ENCODE measurements at places on chromosomes 1 and 21.

- no peak for DNase-seq
These were observed 18.1 kb downstream of the B3GALT5 start for GRCh38 chr21:39630827-39631226.

GRCh38 chr21:16588433-16588860, 858.7 kb downstream of the USP25 start:
- no peak for DNase-seq

- no peak for DNase-seq
These were observed 5.4 kb downstream of the FGGY start for GRCh38 chr1:59302297-59302696.

GRCh38 chr1:118588566-118588965, 399.6 kb downstream of the TBX15 start:
- no peak for DNase-seq

GRCh38 chr1:191022856-191023255, 545.2 kb upstream of the BRINP3 start:
- no peak for DNase-seq

- DNase-seq, result no peak
These were observed 317.6 kb downstream of the PRDM2 start for GRCh38 chr1:14017531-14017961.

GRCh38 chr1:7873801-7874795, 21.2 kb upstream of the UTS2 start:
- DNase-seq, result no peak

DNA sequence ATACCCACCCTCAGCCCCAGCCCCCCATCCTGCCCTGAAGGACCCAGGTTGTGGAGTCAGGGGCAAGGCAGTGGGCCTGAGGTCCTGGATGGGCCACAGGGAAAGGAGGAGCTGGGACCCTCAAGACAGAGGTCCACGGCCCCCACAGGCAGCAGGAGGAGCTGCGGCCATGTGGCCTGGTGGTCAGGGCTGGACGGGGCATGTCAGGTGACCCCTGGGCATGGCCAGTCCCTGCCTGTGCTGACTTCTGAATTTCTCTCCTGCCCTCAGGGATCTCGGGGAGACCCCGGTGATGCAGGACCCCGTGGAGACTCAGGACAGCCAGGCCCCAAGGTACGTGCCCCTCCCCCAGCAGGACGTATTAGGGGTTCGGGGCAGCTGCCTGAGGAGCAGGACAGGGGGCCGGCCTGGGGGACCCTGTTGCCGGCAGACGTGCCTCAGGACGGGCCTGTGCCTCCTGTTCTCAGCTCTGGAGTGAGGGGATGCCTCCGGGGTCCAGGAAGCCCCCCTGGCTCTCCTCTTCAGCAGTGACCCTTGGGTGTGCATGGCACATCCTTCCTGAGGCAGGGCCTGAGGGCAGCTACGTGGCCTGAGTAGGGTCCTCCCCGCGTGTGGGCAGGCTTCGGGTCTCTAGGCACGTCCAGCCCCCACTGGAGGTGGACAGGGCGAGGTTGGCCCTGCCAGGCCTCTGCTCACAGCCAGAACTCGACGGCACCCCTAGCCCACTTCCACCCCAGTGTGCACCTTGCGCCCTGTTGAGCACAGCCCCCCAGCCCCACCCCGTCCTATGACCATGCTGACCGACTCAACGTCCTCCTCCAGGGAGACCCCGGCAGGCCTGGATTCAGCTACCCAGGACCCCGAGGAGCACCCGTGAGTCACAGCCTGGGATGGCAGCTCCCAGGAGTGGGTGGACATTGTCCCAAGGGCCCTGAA, 23.6 kb downstream of the COL6A2 start:
- DNase-seq, result no peak

DNA sequence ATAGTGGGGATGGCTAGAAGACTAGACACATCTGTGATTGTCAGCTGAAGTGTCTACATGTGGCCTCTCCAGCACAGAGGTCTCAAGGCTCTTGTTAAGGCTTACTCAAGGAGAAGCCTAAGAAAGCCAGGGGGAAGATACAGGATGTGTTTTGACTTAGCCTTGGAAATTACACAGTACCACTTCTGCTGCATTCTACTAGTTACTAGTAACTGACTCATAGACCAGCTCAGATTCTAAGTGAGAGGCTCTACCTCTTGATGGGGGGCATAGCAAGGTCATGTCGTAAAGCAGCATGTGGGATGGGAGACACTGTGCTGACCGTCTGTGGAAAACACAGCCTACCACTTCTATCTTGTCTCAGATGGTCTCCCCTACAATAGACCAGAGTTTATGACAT, 99.5 kb downstream of the UBE2U start:
- DNase-seq, result no peak

DNA sequence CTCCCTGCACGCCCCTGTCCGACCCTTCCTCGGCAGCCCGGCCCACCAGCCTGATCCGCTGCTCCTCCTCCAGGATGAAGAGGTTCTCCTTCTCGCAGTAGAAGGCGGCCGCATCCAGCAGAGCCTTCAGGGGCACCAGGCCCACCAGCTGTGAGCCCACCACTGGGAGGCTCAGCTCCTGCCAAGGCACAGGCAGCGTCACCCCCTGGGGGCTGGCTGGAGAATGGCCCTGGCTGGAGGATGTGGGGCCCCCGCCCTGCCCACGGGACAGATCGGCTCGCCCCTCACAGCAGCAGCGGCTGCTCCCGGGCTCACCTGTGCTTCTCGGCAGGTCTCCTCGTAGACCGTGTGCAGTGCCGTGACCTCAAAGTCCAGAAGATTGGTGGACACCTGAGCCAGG, 5.3 kb downstream of the FTCD start:
- DNase-seq, result no peak

DNA sequence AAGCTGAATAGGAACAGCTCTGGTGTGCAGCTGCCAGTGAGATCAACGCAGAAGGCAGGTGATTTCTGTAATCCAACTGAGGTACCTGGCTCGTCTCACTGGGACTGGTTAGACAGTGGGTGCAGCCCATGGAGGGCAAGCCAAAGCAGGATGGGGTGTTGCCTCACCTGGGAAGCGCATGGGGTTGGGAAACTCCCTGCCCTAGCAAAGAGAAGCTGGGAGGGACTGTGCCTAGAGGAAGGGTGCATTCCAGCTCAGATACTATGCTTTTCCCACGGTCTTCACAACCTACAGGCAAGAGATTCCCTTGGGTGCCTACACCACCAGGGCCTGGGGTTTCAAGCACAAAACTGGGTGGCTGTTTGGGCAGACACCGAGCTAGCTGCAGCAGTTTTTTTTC, 183.2 kb downstream of the DNM3 start:
- DNase-seq, result no peak

- no peak for DNase-seq
These were observed 105.1 kb upstream of the TLR5 start for GRCh38 chr1:223248001-223248769.

- DNase-seq, result no peak
These were observed 33.4 kb downstream of the DDX20 start for GRCh38 chr1:111789142-111789541.

- peak; percentile 10 for DNase-seq
These were observed 741 bp downstream of the DUSP10 start for GRCh38 chr1:221740993-221741702.

GRCh38 chr21:29218749-29219148, 80.0 kb upstream of the BACH1 start:
- no peak for DNase-seq

DNA sequence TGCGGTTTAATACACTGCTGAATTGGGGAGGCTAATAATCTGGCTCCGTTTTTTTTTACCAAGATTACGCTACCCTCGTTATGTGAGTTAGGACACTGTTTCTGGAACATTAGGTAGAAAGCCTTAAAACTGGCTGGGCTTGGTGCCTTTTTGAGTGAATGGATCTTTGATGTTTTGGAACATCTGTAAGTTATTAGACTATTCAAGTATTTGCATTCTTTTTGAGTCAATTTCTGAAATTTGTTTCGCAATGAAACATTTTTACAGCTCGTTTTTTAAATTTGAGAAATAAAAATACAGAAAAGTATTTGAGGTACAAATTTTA, 106.9 kb downstream of the LTN1 start:
- no peak for DNase-seq

DNA sequence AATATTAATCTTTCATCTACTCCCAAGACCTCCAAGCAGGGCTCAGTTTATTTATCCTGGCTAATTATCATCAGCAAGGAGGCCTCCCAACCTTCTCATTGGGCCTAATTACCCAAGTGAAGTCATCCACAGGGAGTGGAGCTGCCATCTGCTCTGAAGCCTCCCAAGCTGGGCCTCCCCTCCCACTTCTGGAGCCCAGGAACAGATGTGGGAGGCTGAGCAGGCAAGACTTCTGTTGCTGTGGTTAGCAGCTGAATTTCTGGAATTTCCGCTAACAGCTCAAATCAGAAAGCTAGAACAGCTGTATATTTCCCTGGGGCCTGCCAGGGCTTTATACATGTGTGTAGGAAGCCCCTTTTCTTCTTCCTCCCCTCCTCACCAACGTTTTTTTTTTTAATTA, 127.5 kb downstream of the UCK2 start:
- no peak for DNase-seq

GRCh38 chr1:233662575-233663304, 48.8 kb downstream of the KCNK1 start:
- no peak for DNase-seq

DNA sequence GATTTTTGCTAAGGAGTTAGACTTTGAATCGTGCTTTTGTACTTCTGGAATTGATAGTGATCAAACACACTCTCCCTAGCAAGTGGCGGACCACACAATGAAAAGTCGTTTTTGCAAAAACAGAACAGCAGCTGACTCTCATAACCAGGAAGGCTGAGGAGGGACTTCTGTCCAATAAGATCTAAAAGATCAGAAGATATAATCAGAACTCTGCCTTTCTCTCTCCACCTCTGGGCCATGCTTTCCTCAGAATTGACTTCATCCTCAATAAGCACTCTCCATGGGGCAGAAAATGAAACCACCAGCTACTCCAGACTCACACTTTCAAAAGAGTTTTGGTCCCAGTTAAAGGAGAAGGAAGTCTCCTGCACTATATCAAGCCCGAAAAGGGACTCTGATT, 55.3 kb upstream of the SAMD13 start:
- DNase-seq, result no peak

DNA sequence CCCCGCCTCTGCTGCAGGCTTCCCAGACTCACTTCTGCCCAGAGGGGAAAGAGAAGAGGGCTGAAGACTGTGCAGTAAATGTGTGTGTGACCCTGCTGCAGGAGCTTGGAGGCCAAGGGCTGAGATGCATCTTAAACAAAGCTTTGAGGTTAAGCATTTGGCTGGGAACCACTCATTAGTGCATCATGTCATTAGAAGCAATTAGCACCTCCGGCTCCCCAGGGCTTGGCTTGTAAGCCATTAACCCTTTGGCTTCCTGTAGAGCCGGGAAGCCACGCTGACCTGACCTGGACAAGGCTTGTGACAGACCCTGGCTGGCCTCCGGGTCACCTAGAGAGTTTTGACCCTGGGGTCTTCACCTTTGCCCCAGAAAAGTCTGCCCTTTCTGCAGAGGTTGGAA, 77.0 kb downstream of the CSMD2 start:
- DNase-seq, result no peak

GRCh38 chr1:181806746-181807145, 254.8 kb downstream of the ZNF648 start:
- no peak for DNase-seq

DNA sequence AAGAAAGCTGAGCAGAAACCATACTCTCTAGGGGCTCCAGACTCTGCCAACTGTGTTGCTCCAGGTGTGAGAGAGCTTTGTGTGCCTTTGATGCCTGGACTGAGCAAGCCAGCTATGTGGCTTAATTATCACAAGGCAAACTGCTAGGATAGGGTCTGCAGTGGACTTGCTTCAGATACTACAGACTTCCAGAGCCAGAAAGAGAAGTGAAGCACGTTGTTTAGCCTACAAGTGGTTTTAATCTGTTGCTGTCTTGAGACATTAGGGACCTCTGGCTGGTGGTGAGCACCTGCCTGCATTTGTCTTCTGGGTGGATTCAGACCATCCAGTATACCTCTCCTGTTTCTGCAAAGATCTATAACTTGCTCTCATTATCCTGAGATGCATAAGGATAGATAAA, 353.4 kb upstream of the PLXNA2 start:
- DNase-seq, result no peak

GRCh38 chr21:42080788-42081083, 9.6 kb downstream of the UMODL1 start:
- no peak for DNase-seq

DNA sequence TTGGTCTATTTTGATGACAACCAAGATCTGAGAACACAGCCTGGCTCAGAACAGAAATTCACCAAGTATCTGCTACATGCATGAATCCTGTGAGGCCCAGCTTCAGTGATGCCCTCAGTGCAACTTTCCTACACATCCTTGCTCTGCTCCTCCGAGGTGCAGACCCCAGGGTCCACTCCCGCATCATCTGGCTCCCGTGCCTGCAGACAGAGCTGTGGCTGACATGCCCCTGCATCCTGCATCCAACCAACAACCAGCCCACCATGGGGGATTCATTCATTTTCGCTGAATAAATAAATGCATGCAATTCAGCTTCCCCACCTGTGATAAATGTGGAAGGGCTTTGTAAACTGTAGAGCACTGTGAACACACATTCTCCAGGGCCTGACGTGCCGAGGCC, 112.3 kb downstream of the GLIS1 start:
- DNase-seq, result no peak

DNA sequence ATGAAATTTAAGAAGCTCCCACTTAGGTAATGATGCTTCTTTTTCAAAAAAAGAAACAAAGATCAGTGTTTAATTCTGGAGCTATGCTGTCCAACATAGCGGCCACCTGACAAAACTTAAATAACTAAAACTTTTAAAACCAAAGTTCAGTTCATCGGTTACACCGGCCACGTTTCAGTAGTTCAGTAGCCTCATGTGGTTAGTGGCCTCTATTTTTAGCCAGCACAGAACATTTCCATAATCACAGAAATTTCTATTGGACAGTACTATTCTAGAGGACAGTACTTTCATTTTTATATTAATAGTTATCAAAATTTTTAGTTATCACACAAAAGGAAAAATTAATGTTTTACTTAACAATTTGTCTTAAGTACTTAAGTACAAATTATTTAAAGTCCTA, 141.0 kb downstream of the USP25 start:
- DNase-seq, result no peak

DNA sequence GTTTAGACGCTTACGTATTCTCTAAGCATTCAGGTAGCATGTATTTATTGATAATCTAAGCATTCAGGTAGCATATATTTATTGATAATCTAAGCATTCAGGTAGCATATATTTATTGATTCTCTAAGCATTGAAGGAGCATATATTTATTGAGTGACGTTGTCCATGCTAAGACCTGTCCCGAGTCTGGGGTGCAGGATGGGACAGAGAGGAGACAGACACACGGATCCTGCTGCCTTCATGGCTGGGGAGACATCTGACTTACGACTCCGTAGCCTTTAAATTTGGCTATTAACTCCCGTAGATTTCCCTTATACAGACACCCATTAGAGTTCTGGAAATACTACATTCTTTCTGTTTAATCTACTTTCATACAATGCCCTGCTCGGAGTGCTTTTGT, 982 bp downstream of the SCCPDH start:
- no peak for DNase-seq

- DNase-seq, result no peak
These were observed 220.5 kb upstream of the MAP1LC3C start for GRCh38 chr1:242219298-242219901.

DNA sequence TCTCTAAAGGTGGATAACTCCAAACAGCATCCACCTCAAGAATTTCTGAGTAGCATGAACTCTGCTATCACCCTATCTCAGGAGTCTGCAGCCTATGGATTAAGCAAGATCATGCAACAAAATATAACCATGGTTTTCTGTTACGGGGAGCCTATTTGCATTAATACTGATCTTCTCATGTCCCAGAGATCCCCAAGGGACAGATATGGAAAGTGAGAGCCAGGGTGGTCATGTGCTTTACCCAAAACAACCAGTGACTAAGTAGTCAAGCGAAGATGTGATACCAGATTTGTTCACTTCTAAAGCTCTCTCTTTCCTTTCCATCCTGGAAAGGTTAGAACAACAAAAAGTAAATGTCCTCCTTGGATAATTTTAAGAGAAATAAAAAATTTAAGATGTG, 125.1 kb downstream of the PRRX1 start:
- DNase-seq, result no peak

Data from T-helper 1 cell (primary cell).